ENCODE measurements at places on chromosomes 2 and 18.

GRCh38 chr2:207903236-207903635, 122.1 kb downstream of the PLEKHM3 start:
- DNase-seq, result no peak

DNA sequence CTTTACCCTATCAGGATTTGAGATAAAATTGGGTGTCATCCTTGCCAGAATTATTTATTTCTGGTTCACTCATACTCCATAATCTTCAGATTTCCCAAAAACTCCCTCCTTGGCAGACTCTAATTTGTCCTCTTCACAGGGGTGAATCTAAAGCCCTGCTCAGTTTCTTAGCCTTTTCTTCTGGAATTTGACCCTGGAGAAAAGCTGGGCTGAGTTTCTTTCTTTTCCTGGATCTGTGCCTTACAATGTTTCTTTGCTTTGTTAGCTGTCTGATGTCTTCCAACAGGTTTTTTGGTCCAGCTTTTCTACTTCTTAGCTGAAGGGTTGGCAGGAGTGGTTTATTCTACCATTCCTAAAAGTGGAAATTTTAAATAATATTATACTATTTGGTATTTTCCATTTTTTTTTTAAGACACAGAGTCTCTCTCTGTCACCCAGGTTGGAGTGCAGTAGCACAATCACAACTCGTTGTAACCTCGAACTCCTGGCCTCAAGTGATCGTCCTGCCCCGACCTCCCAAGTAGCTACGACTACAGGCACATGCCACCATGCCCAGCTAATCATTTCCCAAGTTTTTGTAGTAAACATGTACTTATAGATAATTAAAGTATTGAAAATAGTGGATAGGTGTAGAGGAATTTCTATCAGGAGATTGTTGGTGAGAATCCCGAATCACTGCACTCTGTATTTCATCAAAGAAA, 138.4 kb upstream of the TWIST2 start:
- DNase-seq, result no peak

- no peak for DNase-seq
Observed at GRCh38 chr2:85995648-85996529, 107.1 kb upstream of the ST3GAL5 start.

DNA sequence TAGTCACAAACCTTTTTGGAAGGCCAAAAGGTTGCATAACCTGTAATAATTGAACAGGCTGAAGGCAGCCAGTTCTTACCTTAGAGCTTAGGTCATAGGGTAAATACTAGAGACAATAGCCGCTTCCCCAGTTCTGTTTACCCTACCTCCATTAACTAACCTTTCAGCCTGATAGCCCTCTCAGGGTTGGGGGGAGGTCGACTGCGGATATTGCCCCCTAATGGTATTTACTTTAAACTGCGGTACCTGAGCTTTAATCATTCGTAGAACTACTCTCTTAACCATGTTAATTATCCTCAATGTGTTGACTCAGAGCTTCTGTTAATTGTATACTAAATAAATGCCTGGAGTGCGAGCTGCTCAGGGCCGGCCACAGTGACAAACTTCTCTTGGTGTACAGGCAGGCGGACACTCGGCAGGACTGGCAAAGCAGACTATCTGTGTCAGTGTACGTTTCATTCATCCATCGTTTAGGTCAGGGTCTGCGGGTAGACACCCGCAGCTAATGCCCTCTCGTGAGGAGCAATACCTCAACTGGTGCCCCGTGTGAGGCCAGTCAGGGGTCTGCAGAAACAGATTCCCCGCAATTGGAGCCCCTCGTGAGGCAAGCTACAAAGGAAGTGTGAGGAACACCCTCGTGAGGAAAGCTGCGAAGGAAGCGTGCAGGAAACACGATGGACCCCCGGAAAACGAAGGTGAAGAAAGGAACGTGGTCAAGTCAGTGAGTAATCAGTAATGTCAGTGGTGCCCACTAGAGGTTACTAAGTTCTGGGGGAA, 115.3 kb upstream of the SCN7A start:
- DNase-seq, result no peak

- no peak for DNase-seq
Observed at GRCh38 chr2:171893196-171893823, 734 bp downstream of the SLC25A12 start.

DNA sequence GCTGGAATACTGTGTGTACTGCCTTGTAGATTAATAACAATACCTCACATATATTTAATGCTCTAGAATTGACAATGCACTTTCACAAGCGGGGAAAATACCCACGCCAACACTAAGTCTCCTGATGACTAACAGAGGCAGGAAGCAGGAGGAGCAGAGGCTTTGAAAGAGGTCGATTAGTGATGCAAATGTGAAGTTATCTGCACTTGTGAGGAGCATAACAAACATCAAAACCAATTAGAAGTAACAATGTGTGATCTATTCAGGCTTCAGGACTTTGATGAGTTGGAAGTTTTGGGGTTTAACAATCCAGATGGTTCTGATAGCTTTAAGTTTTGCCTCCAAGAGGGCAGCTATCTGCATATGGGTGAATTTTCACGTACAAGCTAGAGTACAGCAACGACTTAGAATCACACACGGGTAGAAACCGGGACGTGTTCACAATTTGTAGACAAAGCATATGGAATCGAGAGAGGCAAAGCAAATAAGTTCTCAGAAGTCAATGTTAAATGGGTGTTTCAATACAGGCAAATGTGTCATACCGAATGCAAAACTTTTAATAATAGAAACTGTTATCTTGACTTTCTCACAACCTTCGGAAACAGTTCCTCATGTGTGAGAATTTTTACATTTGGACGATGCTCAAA, 114.5 kb downstream of the METTL8 start:
- DNase-seq, result peak; percentile 73

- no peak for DNase-seq
Observed at GRCh38 chr2:6423157-6423556, 442.6 kb downstream of the CMPK2 start.

DNA sequence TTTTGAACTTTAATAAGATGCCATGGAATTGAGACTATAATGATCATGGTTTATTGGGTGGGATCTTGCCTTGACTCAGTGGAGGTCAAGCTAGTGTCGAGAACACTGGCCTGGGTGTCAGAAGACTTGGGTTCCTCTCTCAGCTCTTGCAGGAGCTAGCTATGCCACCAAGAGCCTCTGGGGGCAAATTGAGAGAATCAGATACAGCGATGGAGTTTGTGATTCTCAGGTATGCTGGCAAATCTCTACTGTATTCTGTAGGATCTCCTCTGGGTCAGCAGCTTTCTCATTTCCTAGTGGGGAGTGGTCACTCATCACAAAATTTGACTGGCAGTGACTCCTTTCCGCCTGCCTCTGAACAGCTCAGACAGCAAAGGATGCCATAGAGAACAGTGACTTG, 477.0 kb downstream of the RNF144A start:
- no peak for DNase-seq

DNA sequence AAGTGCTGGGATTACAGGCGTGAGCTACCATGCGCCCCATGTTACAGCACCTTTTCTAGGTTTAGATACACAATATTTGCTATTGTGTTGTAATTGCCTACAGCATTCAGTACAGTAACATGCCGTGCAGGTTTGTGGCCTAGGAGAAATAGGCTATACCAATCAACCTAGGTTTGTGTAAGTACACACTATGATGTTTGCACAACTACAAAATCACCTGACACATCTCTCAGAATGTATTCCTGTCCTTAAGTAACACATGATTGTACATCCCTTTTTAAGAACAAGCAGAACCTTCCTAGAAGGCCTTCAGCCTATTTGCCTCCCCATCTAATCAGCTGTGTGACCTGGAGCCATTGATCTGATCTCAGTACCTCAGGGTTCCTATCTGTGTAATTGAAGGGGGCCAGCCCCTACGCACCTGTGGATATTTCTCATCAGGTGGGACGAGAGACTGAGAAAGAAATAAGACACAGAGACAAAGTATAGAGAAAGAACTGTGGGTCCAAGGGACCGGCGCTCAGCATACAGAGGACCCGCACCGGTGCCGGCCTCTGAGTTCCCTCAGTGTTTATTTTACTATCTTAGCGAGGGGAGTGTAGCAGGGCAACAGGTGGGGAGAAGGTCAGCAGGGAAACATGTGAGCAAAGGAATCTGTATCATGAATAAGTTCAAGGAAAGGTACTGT, 18.7 kb upstream of the TMBIM1 start:
- DNase-seq, result no peak

- no peak for DNase-seq
Observed at GRCh38 chr2:109272461-109272860, 143.5 kb downstream of the SH3RF3 start.

DNA sequence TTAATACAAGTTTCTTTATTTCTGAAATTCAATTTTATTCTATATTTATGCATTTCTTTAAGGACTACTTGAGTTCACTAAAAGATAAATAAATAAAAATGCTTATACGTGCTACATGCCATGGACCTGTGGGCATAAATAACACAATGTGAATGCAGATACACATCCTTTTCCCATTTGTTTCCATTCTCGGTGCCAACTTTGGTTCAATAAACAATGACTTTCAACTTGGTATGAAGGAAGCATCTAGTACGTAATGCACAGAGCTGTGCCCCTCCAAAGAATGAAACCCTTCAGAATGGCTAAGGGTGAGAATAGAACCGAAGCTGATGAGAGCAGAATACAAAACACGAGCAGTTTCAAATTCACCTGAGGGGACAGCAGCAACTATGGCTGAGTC, 409.3 kb downstream of the MTX2 start:
- DNase-seq, result no peak

GRCh38 chr18:12656605-12656937, 1.3 kb downstream of the SPIRE1 start:
- DNase-seq, result no peak

GRCh38 chr18:8778386-8778785, 73.0 kb downstream of the MTCL1 start:
- DNase-seq, result no peak

DNA sequence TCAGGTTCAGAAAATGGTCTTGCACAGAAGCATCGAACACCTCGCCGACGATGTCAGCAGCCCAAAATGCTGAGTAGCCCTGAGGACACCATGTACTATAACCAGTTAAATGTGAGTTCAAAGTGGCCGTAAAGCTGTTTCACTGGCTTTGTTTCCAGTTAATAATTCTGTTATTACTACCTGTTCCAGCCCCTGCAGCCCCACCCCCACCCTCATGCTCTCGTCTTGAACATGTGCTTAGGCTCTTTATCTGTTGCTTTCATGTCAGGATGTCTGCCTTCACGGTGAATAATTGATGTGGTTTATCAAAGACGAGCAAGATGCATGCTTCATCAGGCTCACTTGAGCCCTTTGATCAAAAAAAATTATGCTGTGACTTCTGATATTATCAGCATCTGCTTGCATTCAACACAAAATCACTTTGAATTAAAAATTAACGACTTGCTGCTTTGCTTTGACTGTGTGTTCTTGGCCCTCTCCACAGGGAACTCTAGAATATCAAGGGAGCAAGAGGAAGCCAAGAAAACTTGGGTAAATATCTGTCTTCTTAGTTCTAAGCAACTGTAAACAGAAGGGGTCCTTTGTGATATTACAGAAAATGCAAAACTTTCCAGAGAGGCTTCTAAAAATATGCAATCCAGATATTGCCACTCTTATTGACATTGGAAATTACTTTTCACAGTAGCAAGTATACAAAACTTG, 63.4 kb upstream of the SP5 start:
- DNase-seq, result peak; percentile 13

GRCh38 chr2:10332402-10333246, 29.9 kb downstream of the HPCAL1 start:
- no peak for DNase-seq

DNA sequence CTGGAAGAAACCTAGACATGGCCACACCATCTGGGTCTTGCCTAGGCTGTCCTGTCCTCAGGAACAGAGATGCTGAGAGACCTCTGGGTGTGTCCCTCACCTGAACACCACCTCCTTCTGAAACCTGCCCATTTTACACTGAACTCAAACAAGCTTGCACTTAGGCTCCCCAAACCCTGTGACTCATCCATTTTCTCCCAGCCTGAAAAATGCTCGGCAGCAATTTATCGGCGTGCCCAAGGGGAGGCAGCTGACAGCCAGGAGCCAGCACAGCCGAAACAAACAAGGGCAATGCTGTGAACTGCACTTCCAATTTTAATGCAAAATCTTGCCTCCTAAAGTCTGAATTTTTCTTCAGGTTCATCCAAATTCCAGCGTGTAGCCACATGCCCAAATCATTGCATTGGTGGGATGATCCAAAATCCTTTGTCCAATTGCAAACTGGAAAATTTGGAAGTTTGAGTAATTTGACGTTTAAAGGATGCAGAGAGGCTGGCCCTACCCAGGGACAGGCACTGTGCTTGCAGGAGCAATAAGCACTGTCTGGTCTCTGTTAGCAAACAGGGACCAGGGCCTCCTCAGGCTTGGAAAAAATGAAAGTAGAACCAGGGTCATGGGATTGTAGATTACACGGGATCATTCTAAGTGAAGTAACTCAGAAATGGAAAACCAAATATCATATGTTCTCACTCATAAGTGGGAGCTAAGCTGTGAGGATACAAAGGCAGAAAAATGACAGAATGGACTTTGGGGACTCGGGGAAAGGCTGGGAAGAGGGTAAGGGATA, 67.7 kb downstream of the GALNT14 start:
- no peak for DNase-seq

DNA sequence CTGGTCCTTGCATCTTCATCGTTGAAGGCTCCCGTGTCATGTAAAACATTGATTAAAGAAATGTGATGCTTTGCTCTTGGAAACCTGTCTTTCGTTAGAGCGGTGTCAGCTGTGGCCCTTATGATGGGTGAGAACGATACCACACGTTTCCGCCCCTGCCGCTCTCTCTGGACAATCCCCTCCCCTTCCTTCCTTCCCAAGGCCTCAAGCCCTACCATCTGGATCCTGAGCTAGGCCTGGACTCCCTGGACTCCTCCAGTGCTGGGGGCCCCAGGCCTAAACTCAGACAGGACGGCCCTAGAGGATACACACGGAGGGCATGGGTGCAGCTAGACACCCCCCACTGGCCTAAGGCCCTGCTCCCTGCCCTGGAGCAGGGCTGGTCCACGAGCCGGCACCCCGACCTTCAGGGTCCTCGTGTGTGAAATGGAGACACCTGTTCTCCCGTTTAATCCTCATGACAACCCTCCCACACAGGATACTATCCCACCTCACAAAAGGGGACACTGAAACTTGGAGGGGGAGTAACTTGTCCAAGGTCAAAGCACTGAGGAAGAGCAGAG, 13.2 kb downstream of the BIN1 start:
- no peak for DNase-seq

- DNase-seq, result no peak
Observed at GRCh38 chr18:59040770-59041148, 98.9 kb upstream of the SEC11C start.

DNA sequence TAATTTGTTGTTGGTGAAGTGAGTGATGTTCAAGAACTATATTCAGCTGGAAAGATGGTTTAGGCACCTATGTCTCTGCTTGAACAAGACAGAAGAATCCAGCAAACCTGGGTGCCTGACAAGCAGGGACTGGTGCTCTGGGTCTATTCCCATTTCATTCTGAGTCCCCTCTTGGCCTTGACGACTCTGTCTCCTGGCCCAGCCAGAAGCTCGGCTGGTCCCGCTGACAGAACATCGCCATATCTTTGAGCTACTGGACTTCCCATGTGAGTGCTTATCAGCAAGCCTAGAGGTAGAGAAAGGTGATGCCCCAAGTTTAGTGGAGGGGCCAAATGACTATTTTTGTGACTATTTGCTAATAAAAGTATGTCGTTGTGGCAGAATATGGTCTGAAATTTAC, 48.2 kb downstream of the SDC1 start:
- no peak for DNase-seq

Data from activated CD4-positive, alpha-beta T cell treated with anti-CD3 and anti-CD28 coated beads, Interleukin-2, amount 50 U/mL, for 24 hours (primary cell).